Left ventricle myocardium inferior (tissue), 1 donor: ENCODE measurements at places on chromosomes 16 and 17.

DNA sequence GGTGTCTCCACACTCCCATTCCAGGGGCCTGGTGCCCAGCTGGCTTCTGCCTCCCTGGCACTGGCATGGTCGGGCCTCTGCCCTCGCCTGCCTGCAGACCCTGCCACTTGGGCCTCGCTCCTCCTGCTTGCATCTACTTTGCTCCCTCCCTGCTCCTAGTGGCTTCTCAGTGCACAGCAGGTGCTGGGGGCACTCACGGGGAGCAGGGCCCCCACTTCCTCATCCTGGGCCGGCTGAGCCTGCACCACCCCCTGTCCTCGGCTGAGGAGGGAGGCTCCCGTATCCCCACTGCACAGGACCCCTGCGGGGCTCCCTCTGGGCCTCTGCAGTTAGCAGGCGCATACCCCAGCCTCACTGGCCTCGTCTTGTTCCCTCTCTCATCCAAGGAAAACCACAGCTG is 35.2 kb downstream of the CIBAR2 start:
- no peak for DNase-seq

DNA sequence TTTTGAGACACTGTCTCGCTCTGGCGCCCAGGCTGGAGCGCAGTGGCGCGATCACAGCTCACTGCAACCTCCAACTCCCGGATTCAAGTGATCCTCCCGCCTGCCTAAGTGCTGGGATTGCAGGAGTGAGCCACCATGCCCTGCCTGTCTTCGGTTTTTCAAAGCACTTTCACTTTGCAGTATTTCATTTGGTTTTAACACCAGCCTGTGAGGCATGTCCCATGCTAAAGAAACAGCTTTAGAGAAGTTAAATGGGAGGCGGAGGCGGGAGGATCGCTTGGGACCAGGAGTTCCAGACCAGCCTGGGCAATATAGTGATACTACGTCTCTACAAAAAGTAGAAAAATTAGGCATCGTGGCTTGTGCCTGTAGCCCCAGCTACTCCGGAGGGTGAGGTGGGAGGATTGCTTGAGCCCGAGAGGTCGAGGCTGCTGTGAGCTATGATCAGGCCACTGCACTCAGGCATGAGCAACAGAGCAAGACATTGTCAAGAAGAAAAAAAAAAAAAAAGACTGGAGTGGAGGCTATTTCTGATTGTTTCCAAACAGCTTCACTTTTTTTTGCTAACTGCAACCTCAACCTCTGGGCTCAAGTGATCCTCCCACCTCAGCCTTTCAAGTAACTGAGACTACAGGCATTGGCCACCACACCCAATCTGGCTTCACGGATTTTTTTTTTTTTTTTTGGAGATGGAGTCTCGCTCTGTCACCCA is 1.3 kb downstream of the METTL23 start:
- DNase-seq, result no peak

DNA sequence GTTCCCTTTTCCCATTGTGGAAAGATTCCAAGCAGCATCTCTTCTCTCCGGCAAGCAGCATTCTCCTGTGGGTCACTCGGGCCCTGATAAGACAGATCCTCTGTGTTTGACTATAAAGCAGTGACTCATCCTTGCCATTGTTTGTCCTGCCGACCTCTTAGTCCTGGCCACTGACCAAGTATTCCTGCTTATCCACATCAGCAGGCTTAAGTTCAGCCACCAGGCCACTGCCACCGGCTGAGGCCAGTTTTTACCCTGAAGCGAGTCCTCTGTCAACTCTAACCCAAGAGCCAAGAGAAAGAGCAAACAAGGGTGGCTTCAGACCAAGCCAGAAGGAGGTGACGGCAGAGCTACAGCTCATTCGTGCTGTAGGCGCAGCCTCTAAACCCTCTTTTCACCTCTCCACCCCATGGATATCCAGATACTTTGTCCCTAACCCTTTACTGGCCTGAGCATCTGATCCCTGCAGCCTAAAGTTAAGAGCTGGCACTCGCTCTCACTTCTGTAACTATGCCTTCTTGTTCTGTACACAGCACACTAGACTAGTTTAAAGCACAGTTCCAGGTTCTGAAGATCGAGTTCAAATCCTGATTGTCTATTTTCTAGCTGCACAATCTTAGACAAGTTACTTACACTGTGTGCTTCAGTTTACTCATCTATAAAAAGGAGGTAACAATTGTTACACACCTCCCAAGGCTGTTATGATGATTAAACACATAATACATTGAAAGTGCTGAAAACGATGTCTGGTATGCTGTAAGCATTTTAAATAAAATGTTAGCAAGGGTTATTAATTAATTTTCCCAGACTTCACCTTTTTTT is 31.0 kb downstream of the SOX9 start:
- DNase-seq, result peak; percentile 52

DNA sequence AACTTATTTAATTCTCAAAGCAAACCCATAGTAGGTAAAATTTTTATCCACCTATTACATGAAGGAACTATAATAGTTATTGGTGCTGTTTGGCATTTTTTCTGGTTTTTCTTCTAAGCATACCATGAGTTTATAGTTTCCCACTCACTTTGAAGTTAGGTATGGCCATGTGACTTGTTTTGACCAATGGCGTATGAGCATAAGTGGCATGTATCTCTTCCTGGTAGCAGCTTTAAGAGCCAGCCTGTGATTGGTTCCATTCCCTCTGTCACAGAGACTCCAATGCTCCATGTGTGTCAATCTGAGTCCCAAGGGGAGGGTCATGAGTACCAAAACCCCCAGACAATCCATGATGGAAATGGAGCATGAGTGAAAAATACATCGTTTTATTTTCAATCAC is 282.9 kb upstream of the N4BP1 start:
- DNase-seq, result no peak

- no peak for DNase-seq
Observed at GRCh38 chr16:75143941-75144340, 4.4 kb upstream of the ZFP1 start.

DNA sequence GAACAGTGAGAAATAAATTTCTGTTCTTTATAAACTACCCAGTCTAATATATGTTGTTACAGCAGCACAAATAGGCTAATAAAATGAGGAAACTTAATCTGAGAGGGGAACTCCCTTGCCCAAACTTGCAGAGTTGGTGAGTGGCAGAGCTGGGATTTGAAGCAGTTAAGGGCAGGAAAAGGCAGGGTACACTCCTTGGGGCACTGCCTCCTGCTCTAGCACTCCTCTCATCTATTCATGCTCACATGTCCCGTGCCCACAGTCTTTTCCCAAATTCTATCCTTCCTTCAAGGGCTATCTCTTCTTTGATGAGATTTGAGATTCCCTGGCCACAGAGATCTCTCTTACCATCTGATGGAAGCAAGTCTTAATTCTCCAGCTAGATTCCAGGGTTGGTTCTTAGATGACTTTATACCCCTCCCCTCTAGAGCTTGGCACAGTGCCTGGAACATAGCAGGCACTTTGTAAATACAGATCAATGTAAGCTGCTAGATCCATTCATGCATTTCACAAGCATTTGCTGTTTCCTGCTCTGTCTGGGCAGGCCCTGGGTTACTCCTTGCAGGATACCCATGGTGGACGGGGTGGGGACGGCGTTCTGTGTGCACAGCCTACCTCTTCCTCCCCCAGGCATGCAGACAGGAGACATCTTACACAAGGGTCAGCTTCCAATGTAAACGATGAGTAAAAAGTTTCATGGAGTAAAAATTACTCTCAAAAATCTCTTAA is 39.2 kb upstream of the ABCC12 start:
- DNase-seq, result no peak

GRCh38 chr17:44775838-44776621 is 17.2 kb downstream of the ADAM11 start:
- no peak for DNase-seq

DNA sequence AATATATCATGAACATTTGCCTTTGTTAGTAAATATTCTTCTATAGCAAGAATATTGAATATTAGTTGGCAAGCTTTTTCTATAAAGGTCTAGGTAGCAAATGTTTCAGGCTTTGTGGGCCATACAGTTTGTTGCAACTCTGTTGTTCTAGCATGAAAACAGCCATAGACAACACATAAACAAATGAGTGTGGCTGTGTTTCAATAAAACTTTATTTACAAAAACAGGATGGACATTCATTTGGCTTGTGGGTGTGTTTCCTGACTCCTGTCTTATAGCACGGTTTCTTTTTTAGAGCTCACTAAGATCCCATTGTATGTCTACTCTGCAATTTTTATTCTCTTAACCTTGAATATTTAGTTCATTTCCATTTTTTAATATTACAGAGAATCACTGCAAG is 39.0 kb downstream of the ARL4D start:
- no peak for DNase-seq

DNA sequence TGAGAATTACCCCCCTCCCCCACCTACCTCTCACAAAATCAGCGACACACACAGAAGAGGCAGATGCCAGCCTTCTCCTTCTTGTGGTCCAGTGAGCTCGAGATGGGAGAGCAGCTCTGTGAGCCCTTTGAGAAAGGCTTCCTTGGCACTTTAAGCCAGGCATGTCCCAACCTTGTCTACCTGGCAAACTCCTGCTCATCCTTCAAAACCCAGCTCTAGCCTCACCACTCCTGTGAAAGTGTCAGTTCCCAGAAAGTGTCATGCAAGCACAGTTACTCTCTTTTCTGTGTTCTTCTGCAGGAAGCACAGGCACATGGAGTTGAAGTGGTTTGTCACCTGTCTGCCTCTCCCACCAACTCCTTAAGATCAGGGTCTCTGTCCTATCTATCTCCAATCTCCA is 1.6 kb downstream of the TMEM98 start:
- no peak for DNase-seq

GRCh38 chr17:9021992-9022572 is 772 bp downstream of the NTN1 start:
- DNase-seq, result peak; percentile 45

DNA sequence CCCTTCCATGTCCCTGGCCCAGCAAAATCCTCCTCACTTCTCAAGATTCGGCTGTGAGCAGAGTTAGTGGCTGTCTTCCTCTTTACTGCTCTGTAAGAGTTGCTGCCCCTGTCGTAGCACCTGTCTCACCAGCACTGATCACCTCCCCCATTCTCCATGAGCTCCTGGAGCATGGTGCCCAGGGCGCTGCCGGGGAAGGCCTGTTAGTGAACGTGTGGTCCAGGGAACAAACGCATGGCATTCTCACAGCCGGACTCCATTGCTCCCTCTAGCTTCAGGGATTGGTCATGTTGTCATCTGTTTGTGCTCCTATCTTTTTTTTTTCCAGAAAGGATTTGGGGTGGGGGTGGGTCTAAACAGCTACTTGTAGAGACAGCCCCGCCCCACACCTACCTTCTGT is 141.2 kb downstream of the CMIP start:
- no peak for DNase-seq

- no peak for DNase-seq
Observed at GRCh38 chr17:32793841-32794240, 83.1 kb downstream of the MYO1D start.

DNA sequence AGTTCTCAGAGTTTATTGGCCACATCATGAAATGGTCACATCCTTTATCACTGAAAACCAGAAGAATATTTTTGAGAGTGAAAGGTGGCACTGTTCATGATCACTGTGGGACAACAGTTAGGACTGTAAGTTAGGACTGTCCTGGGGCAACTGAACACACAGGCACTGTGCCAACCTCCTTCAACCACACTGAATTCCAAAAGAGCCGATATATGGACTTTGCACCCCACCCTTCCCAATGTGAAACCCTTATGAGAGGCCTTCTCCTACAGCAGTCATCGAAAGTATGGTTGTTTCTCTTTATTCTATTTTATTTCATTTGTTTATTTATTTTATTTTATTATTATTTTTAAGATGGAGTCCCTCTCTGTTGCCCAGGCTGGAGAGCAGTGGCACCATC is 353.5 kb downstream of the TOX3 start:
- no peak for DNase-seq

- DNase-seq, result peak; percentile 91
Observed at GRCh38 chr17:7561028-7561575, 617 bp upstream of the SENP3 start.

DNA sequence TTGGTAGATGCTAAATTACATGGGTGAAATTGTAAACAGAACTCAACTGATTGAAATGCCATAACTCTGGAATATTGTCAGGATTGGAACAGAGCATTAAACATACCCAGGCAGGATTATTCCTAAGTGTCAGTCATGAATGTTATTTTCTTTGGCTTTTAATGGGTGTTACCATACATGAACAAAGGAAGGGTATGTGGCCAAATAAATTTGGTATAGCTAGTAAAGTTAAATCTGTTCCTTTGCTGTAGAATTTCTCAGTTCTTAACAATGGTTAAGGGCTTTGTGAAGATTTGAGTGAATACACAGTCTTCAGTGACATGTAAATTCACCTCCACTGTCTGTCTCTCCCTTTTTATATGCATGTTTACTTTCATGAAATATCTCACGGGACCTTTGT is 679.5 kb upstream of the CDH8 start:
- no peak for DNase-seq

GRCh38 chr17:8056232-8056975 is 17.5 kb downstream of the ALOX15B start:
- DNase-seq, result no peak

GRCh38 chr17:30981531-30982519 is 11.0 kb downstream of the RNF135 start:
- no peak for DNase-seq

DNA sequence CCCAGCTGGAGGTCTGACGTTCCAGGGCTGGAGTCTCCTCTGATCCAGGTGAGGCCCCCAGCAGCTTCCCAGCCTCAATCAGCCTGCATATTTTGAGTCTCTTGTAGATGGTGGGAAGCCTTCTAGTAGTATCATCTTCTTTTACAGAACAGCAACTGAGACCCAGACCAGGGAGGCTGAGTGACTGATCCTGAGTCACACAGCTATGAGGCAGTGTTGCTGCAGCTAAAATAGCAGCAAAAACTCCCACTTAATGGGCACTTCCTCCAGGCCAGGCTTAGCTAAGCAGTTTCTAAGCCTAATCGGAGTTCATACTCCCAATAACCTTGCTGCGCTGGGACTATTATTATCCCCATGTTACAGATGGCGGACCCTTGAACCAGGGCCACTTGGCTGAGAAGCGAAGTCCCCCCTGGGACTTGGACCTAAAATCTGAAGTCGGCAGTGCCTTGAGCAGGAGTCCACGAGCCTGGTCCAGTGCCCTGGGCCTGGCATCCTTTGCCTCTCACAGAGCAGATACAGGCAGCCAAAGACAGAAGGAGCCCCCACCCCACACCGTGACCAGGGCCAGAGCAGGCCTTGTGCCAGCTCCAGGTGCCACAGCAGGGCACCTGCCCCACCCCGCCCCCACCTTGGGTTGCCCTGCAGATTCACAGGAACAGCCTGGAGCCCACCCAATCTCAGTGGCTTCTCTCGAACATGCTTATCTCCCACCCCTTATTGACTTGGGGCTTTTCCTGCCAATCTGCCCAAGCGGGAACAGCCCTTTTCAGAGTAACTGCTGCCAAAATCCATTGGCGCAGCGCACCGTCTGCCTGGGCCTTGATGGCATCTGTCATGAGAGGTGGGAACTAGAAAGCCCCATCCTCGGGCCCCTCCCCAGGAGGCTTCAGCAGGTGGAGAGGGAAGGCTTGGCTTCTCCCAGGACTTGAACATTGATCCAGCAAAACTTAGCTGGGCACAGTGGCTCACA is 65.1 kb downstream of the SOCS1 start:
- no peak for DNase-seq

DNA sequence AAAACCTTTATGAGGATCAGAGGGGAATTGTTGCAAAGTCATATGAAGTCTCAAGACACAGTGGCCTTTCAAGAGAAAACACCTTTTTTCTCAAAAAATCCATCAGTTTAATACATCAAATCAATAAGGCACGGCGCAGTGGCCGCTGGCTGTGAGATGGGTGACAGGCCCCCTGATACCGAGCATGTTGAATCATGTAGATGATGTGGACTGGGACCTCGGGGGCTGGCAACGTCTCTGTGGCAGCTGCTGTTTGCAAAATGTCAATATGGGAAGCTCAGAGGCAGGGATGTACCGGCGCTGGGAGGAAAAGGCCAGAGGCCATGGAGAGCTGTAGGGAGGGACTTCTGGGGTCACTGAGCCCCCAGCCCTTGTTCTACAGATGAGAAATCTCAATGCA is 169.1 kb downstream of the GSG1L start:
- DNase-seq, result no peak
